ENCODE measurements at places on chromosomes 2 and 18.

DNA sequence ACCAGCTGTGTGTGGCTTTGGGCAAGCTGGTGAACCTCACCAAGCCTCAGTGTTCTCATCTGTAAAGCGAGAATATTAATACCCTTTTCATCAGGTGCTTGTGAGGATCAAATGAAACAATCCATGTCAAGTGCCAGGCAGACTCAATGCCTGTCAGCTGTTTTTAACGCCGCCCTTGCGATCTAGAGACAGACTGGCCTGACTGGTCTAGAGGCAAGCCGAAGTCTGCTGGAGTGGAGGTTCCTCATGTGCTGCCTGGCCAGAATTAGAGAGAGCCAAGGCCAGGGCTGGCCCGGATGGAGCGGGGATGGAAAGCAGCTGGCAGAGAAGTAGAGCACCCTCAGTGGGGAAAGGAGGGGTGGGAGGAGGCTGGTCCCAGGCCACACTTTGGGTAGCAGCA is 74.5 kb upstream of the B3GNT7 start:
- no peak for DNase-seq

- DNase-seq, result no peak
Observed at GRCh38 chr2:5164776-5165525, 527.2 kb upstream of the SOX11 start.

DNA sequence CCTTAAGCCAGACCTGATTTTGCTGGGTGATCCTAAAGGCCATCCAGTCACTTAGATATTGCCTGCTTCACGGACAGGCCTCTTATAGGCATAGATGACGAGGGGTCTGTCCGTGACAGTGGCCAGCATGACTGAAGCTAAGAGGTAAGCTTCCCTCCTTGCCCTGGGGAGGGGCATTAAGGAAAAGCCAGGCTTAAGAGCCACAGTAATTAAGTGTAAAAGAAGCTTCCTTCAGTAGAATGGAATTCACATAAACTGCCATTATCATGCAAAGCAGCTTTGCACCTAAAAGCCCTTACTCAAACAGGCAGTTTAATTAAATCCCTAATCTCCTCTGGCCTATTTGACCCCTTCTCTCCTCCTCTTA is 99.4 kb upstream of the PKDCC start:
- no peak for DNase-seq

- DNase-seq, result no peak
Observed at GRCh38 chr18:49495076-49495475, 8.0 kb upstream of the C18orf32 start.

- no peak for DNase-seq
Observed at GRCh38 chr18:6711467-6711866, 18.0 kb upstream of the ARHGAP28 start.
